ENCODE measurements at places on chromosomes 1 and 21.

DNA sequence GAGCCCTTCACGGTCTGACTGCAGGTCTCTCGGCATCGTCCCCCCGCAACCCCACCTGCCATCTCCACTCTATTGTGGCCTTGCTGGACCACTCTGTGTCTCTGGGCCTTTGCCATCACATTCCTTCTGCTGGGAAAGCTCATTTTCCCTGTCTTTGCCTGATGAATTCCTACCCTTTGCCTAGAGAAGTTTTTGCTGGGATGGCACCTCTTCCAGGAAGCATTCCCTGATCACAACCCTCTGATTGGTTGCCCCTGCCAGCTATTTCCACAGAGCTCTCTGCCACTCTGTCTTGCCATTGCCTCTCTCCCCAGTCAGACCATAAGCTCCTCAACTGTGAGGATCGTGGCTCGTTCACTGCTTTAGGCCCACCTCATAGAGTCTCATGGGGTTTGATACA lies 28.9 kb upstream of the GPR37L1 start:
- DNase-seq: no peak

GRCh38 chr1:98292994-98293393 lies 368.5 kb upstream of the SNX7 start:
- no peak for DNase-seq

GRCh38 chr1:227729881-227730629 lies 5.0 kb downstream of the JMJD4 start:
- peak; percentile 29 for DNase-seq

DNA sequence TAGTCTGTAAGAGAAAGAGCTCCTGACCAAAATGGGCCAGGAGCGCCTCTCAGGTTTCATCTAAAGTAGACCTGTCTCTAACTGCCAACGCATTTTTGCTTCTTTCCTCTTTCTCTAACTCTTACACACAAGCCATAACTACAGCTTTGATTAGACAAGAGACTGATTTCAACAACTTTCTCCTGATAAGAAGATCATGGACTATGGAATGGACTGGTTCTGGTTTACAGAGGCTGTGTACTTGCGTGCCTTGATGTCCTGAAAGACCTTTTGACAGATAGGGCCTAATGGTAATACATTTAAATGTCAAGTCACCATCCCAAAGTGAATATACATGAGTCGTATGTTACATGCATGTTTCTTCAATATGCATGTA lies 3.7 kb upstream of the SETD4 start:
- no peak for DNase-seq

- no peak for DNase-seq
These were observed 17.9 kb upstream of the HSPG2 start for GRCh38 chr1:21955058-21955457.

DNA sequence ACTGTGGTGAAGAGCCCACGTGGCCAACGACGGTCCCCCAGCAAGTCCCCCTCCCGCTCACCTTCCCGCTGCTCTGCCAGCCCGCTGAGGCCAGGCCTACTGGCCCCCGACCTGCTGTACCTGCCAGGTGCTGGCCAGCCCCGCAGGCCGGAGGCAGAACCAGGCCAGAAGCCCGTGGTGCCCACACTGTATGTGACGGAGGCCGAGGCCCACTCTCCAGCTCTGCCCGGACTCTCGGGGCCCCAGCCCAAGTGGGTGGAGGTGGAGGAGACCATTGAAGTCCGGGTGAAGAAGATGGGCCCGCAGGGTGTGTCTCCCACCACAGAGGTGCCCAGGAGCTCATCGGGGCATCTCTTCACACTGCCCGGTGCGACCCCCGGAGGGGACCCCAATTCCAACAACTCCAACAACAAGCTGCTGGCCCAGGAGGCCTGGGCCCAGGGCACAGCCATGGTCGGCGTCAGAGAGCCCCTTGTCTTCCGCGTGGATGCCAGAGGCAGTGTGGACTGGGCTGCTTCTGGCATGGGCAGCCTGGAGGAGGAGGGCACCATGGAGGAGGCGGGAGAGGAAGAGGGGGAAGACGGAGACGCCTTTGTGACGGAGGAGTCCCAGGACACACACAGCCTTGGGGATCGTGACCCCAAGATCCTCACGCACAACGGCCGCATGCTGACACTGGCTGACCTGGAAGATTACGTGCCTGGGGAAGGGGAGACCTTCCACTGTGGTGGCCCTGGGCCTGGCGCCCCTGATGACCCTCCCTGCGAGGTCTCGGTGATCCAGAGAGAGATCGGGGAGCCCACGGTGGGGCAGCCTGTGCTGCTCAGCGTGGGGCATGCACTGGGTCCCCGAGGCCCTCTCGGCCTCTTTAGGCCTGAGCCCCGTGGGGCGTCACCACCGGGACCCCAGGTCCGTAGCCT lies 46.8 kb downstream of the TRIM11 start:
- DNase-seq: no peak

- DNase-seq: no peak
These were observed 104.4 kb downstream of the GALNT2 start for GRCh38 chr1:230171356-230172015.

DNA sequence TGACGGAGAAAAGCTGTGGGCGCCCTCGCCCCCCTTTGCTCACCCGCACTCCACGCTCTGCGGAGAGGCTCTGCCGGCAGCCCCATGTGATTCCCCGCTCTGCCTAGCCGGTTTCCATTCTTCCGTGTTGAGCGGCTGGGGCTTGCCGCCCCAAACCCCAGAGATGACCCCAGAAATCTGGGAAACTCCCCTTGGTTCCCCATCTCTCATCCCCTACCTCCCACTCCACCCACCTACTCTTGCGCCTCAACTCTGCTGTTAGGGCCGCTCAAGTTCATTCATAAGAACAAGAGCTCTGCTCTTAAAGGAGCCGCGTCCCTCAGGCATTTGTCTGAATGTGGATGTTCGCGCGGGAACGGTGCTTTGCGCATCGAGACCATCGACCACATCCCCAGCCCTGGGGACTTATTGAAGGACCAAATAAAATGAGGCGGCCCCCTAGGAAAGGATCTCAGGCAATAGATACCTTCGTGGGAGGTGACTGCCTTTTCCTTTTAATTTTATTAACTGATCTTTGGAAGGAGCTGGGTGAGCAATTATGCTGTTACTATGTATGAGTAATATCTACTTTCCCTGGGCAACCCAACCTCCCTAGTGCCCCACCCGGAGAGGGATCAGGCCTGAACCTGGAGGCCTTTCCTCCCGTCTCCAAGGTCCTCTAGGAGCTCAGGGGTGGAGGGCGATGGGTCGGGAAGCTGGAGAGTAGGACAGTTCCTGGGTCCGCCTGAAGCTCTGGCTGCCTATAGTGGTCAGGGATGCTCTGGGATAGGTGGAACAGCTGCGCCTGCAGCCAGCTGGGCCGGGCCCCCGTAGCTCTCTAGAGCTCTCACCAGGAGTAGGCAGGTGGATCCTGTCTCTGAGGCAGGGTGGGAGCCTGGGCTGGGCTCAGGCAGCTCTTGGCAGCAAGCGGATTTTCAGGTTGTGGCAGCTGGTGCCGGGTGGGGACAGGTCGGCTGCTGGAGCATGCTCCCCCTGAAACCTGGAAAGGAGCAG lies 898 bp downstream of the MFSD2A start:
- DNase-seq: peak; percentile 56

DNA sequence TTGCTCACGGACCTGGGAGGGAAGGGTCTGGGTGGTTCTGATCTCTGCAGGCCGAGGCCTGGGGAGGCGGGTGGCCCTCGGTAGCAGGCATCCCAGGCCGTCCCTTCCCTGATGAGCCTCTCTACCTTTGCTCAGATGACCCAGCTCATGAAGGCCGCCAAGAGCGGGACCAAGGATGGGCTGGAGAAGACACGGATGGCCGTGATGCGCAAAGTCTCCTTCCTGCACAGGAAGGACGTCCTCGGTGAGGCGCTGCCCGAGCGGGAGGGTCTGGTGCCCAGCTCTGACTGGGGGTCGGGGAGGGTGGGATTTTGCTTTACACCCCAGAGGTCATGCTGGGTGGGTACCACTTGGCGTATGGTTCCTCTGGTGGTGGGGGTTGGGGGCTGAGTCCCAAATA lies 76.5 kb downstream of the ARHGEF10L start:
- no peak for DNase-seq

DNA sequence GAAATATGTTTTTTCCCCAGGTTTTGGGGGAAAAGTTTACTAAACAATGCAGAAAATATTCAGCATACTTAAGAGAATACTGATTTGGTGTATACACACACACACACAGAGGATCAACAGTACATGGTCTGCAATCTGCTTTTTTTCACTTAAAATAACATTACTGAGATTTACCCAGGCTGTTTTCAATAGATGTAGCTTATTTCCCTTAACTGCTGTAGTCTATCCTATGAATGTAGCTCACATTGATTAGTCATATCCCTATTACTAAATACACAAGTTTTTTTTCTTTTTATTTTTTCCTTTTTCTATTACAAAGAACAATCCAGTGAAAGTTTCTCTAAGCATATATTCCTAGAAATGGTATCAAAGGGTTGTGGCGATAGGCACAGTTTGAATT lies 266.7 kb upstream of the GREM2 start:
- no peak for DNase-seq

- DNase-seq: peak; percentile 46
These were observed 26.8 kb downstream of the IFI44 start for GRCh38 chr1:78676347-78676982.

DNA sequence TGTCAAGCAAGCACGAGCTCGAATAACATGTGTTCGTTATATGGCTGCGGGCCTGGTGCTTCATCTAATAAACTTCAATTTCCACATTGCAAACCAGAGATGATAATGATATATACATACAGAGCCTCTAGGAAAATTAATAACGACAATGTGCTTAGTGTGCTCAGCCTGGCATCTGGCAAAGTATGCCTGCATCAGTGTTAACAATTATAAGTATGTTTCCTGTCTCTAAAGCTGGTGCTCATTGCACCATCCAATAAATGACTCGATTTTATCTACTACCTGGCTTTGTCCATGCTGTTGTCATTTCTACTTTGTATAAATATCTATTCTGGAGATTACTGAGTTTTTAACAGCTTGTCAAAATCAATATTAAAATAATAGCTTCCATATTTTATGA lies 1402.6 kb downstream of the MRPL39 start:
- DNase-seq: no peak

- no peak for DNase-seq
These were observed 1.4 kb upstream of the TUT4 start for GRCh38 chr1:52554267-52554640.

- peak; percentile 7 for DNase-seq
These were observed 43.7 kb downstream of the BACH1 start for GRCh38 chr21:29342363-29342957.

DNA sequence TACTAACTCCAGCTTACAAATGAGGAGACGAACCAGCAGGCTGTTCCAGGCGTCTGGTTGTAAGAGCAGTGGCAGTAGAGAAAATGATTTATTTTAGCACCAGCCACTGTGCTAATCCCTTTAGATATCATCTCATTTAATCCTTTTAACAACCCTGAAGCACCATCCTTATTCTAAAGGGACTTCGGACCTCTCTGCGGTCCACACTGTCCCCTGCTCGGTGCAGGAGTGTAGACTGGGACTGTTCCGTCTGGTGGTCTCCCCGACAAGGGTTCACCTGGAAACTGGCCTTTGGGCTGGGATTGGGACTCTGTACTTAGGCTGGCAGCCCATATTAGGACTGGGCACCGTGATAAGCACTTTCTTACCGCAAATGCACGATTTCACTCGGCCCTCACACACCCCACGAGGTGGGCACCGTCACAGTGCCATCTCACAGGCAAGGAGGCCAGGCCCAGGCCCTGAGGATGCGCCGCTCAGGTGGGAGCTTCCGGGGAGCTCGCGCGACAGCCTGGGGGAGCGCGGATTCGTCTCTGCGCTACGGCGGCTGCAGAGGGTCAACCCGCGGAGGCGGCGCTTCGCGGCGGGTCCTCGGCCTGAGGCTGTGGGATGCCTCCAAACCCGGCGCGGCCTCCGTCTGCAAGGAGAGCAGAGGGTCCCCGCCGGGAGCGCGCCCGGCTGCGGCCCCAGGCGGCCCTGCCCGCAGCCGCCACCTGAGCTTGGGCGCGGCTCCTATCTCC lies 45.2 kb downstream of the ATP1A1 start:
- DNase-seq: peak; percentile 82

- DNase-seq: no peak
These were observed 4.5 kb upstream of the KIAA1614 start for GRCh38 chr1:180908074-180908765.

- no peak for DNase-seq
These were observed 2.7 kb downstream of the DHRS3 start for GRCh38 chr1:12615159-12615864.

DNA sequence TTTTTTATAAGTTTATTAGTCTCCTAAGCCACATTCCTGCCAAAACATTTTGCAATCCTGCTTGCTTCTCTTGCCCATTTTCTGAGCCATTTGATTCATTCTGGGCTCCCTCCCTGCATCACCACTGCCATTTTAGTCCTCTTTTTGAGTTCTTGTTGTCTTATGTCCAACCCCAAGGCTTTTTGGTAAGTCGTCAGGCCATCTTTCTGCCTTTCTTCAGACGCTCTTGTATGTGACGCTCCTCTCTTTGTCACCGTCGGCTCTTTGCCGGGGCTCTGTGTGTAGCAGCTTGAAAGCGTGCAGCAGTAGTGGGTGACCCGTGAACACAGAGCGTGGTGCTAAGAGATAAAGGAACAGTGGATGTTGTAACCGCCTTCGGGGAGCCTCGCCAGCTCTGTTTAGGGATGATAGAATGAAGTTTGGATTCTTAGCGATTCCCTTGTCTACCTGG lies 14.6 kb downstream of the HUNK start:
- DNase-seq: no peak

GRCh38 chr1:100510451-100510850 lies 27.5 kb upstream of the GPR88 start:
- DNase-seq: no peak

DNA sequence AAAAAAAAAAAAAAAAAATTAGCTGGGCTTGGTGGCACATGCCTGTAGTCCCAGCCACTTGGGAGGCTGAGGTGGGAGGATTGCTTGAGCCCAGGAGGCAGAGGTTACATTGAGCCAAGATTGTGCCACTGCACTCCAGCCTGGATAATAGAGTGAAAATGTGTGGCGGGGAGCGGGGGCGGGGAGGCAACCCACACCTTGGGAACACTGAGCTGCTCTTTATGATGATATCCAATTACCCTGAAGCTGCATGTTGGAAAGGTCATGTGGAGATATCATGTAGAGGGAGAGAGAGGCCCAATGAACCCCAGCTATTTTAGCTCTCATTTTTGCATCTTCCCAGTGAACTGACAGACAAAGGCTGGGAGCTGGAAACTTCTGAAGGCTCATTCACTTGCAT lies 48.3 kb upstream of the ZNF648 start:
- DNase-seq: no peak

DNA sequence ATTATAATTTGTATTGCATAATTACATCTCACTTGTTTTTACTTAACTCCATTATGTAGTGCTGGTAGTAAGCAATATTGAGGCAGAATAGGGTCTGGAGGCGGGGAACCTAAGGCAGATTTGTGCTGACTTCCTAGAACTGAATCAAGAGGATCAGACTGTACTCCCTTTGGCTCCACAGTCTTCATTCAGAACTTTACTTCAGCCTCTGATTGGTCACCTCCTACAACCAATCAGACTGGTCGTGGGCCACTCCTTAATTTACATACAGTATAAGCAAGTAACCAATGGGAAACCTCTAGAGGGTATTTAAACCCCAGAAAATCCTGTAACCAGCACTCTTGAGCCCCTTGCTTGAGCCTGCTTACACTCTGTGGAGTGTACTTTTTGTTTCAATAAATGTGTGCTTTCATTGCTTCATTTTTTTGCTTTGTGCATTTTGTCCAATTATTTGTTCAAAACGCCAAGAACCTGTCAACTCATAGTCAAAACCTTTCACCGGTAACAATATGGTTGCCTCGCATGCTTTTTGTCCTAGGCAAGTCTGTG lies 31.6 kb downstream of the ZBTB8OS start:
- DNase-seq: no peak
